ENCODE measurements at places on chromosomes 4 and X.

DNA sequence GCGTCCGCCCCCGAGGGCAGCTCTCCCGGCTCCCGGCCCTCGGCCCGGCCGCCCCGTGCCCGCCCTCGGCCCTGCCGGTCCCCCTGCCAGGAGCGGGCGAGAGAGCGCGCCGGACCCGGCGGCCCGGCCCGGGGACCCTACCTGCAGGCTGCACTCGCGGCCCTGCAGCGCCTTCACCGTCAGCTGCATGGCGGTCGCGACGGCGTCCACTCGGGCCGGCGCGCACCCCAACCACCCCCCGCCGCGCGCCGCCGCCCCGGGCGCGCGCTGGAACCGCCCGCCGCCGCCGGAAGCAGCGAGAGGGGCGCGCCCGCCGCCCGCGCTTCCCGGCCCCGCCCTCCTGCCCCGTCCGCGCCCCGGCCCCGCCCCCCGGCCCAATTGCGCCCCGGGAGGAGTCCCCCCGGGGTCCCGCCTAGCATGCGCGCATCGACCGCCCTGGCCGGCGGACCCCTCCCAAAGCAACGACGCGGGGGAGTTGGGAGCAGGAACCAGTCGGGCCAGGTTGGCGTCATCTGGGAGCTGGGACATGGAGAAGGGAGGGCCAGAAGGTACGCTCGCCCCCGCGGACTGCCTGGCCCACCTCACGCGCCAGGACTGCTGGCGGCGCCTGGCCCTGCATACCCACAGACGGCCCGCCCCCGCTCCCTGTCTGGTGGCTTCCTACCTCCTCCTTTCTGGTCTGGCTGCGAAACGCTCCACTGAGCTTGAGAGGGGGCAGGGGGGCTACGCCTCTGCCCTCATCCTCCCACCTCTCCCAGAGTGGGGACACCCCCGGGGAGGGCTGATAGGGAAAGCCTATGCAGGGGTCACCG, at the start of gene UBL4A:
Gene UBL4A, minus strand, starts transcription at position 220 of the 812 bp plus-strand sequence. Its CDS starts 31 bp downstream, at position 189.
- no peak for DNase-seq

DNA sequence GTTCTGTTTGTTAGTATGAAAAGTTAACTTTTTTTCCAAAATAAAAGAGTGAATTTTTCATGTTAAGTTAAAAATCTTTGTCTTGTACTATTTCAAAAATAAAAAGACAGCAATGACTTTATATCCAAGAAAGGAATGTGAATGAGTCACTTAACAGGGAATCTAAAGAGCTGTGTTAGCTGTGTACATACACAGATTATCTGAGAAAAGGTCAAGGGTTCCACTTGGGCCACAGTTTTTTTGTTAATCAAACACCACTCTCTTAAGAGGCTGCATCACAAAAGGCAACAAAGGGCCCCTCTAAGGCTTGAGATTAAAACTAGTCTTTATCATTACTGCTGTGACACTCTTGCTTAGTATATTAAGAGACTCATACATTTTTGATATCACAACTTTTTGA, 82.1 kb downstream of the FIP1L1 start:
- no peak for DNase-seq

GRCh38 chr4:128513664-128514484, 226.3 kb upstream of the PGRMC2 start:
- DNase-seq: peak; percentile 20

GRCh38 chr4:8772499-8773123, 99.0 kb downstream of the HMX1 start:
- no peak for DNase-seq

DNA sequence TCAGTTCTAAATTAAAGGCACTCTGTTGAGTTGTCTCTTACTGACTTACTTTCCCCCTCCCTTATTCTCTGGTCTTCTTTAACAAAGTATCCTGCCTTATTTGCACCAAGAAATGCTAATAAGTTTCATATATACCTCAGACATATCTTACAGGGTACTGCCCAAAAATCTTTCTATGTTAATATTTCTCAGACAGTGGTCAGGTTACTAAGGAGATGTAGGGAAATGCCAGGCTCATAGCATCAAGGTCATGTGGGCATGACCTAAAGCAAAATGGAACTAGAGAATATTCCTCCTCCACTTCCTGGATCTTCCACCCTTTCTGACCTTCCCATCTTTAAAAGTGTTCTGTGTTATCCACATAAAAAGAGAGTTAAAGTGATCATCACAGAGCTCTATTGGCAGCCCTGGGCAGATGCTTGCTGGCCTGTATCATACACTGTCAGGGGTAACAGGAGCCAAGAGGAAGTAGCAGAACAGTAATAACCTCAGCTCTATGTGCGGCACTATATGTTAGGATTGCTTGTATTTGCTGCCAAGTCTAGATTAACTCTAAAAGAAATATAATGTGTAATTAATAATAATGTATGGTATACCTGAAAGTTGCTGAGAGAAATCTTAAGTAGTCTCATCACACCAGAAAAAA, 74.3 kb downstream of the IQCM start:
- no peak for DNase-seq
